Inflammatory macrophage treated with lipopolysaccharide for 4 hours (primary cell): ENCODE measurements at places on chromosomes 1 and 21.
A peak's percentile ranks its signal among the peaks of the same experiment; 100 is the strongest.

DNA sequence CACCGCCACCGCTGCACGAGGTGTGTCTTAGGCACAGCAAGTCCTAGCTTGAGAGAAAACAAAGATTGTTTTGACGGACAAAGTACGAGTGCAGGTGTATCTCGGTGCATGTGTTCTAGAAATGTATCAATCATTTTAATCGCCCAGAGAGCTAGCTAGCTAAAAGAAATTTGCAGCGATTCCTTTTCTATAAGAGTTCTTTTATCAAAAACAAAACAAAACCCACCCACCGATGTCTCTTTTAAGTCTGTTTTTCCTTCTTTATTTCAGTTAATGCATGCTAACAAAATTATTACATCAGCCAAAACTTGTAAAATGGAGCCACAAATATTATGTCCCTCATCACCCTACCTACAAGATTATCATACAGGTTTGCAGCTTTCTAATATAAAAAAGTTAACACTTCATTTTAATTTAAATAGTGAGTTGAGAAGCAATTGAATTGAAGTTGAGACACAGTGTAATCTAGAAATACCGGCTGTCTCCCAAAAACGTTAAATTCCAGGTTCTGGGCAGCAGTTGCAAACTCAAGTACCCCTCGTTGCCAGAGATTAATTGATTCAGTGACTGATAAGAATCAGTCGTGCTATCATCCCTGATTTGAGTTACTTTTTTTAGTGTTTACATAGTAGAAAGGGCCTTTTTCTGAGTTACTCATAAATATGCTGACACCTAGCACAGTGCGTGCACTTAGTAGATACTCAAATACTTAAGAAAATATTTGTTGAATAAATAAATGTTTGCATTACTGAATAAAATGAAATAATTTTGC is 1.5 kb upstream of the SYDE2 start:
- no peak for DNase-seq

DNA sequence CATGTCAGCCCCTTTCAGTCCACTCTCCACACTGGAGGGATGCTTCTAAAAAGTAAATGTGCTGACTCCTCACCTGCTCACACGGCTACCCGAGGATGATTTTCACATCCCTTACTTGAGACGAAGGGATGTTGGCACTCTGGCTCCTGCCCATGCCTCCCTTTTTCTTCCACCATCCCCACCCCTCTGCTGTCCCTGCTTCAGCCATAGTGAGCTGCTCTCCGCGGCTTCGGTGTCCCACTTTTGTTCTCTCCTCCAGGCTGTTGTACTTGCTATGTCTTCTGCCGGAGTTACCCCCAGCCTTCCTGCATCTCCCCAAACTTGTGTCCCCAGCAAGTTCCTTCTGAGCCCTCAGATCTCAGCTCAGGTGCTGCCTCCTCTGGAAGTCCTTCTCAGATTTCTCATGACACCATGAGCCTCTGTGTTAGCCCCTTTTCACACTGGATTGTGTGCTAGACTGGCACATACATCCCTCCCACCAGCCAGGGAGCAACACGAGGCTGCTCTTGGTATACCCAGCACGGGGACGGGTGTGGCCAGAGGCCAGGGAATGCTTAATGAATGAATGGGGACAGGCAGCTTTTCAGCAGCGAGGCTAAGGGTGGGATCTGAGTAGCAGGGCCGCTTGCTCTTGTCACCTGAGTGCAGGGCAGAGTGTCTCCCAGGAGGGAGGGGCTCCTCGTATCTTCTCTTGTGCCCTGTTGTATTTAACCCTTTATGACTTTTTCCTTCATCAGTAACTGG is 1.3 kb downstream of the ACOT11 start:
- no peak for DNase-seq

GRCh38 chr1:191993549-191993948 is 164.7 kb upstream of the RGS18 start:
- peak; percentile 15 for DNase-seq

- no peak for DNase-seq
These were observed 143.1 kb downstream of the PLPP3 start for GRCh38 chr1:56436296-56436695.

GRCh38 chr21:38712071-38712470 is 93.7 kb upstream of the ETS2 start:
- peak; percentile 37 for DNase-seq

- DNase-seq: no peak
These were observed 11.9 kb upstream of the CLDN8 start for GRCh38 chr21:30227633-30228404.

- no peak for DNase-seq
These were observed 329.1 kb downstream of the USP25 start for GRCh38 chr21:16058896-16059295.

- no peak for DNase-seq
These were observed 32.8 kb downstream of the DPT start for GRCh38 chr1:168696125-168696760.

- DNase-seq: no peak
These were observed 111.0 kb downstream of the POU2F1 start for GRCh38 chr1:167331650-167332049.

GRCh38 chr1:11067716-11068599 is 8.1 kb upstream of the SRM start:
- DNase-seq: no peak

DNA sequence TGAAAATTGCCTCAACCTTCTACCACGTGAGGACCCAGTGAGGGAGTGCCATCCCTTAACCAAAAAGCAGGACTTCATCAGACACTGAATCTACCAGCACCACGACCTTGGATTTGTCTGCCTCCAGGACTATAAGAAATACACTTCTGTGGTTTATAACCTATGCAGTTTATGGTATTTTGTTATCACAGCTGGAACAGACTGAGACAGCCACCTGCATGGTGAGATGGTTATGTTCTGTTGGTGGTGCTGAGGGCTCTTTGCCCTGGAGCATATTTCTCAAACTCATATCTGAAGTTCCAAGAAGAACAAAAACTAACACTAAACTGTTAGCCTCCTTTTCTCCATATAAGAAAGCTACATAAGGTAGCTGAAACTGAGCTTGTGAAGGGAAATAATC is 69.8 kb upstream of the RGS18 start:
- no peak for DNase-seq

- no peak for DNase-seq
These were observed 248.6 kb downstream of the TBX15 start for GRCh38 chr1:118739501-118739900.

DNA sequence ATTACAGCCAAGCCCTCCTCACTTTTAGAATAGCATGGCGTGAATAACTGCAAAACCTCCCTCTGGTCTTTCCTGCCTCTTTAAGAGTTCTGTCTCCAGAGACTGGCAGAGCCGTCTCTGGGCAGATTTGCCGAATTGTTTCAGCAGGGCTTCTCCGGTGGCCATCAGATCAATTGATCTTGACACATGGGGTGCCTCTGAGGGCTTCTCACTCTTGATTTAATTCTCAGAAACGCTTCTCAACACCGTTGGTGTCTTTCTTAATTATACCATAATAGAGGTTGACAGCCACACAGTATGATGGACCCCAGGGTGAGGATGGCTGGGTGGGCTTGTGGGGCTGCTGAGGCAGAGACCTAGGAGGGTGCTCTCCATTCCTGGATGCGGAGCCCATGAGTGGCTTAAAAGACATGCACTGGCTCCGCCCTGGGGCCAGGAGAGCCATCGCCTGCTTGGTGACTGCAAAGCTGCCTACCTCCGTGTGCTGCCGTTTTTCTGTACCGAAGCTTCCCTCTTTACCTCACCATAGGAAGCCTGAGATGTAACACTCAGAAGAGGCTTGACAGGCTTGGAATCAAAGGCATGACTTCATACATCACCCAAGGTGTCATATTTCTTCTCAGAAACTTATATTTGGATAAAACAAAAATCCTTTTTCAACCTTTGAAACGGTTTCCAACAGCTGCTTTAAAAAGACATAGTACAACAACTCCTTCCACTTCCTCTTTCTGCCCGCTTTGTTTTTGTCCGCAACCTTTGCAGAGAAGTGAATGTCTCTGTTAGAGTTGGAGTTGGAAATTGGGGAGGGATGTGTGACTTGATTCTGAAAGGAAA is 82.9 kb downstream of the GALNT2 start:
- peak; percentile 40 for DNase-seq

DNA sequence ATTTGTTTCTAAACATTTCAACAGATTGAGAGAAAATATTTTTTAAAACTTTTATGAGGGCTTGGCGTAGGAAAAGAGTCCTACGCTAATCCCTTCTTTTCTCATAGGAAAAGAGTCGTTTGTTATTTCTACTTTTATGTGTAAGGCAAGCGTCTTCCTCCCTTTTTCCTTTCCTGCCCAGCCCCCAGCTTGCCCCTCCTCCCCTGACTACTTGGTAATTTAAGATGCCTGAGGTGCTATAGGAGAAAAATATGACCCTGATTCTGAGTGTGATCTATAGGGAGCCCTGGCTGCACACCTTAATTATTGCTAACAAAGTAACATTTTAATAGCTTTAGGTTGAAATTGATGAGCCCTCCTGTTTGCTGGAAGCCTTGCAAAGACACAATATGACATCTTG is 373.6 kb downstream of the PBX1 start:
- no peak for DNase-seq

GRCh38 chr1:12341667-12342066 is 111.8 kb downstream of the VPS13D start:
- DNase-seq: no peak

DNA sequence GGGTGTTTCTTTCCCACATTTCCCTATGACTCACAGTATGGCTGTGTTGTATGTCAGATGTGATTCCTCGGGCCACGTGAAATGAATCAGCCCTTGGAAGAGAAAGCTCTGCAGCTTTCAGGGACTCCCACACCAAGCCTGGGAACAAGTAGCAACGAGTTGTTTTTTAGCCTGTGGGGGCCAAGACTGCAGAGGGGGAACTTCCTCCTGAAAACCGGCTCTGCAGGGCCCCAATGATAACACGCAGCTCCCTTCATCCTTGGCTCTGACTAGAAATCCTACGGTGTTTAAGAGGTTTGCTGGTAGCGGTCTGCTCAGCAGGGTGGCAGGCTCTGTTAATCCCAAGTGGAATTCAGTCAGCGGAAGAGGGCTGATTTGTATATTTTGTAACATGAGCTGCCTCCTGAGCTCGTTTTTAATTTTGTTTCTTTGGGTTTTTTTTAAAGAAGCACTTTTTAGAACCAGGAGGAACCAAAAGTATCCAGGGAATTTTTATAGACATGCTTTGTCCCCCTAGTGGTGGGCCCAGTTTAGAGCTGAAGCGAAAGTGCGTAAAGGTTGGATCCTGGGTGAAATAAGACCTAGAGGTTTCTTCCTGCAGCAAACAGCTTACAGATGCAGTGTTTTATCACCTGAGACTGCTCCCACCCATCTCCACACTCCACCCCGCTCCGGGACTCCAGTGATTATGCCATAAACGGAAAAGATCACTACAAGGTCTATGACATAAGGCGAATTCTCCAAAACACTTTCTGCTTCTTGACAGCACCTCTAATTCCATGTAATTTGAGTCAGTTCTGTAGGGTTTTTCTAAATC is 48.8 kb downstream of the LAMC2 start:
- peak; percentile 66 for DNase-seq

- DNase-seq: peak; percentile 62
These were observed 191.4 kb downstream of the PTGER3 start for GRCh38 chr1:70856201-70856600.

DNA sequence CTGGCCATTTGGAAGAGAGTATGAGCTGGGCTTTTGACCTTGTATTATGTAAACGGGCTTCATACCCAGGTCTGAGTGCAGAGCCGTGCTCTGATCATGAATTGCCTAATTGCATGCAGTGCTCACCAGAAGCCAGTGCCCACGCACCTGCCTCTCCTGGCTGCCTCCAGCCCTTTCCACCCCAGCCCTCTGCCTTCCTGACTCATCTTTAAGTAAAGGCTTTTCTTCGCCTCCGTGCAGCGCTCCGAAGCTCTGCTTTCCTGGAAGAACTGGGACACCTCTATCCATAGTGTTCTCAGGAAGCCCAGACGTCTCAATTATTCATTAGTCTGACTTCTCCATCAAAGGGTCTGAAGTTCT is 413.7 kb downstream of the PTPRU start:
- no peak for DNase-seq

- no peak for DNase-seq
These were observed 190.5 kb downstream of the PTPRC start for GRCh38 chr1:198829356-198829755.

DNA sequence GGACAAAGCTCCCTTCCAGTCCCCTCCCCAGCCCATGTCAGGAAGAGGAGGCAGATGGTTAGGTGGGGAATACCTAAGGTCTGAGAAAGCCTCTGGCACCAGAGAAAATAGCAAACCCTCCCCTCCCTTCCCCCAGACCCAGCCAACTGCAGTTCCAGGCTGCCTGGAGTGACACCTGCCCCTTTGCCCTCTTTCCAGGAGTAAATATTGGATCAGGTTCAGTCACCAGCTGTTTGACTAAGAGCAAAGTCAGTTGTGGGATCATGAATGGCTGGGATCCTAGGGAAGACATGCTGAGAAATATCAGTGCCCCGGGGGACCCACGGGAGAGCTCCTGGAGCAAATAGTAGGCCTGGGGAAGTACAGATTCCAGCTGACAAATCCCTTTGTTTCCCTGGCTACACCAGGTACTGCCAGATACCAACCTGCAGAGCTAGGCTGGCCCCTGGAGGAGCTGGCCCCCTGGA is 12.2 kb upstream of the CDK18 start:
- no peak for DNase-seq

DNA sequence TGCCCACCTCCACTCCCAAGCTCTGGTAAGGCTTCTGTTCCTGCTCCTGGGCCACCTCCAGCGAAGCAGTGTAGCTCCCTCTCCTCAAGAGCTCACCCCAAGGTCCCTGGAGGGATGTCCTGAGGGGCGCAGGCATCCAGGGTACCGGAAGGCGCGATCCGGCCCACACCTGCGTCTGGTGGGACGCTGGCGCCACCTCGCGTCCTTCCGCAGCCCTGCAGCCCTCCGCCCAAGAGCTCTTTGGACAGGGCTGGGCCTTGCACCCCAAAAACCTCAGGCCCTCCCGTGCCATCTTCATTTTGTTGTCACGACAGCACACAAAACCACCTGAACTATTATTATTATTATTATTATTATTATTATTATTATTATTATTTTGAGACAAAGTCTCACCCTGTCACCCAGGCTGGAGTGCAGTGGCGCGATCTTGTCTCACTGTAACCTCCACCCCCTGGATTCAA is 49.2 kb upstream of the PAX7 start:
- peak; percentile 7 for DNase-seq

- no peak for DNase-seq
These were observed 313.6 kb downstream of the HHIPL2 start for GRCh38 chr1:222234351-222234750.

DNA sequence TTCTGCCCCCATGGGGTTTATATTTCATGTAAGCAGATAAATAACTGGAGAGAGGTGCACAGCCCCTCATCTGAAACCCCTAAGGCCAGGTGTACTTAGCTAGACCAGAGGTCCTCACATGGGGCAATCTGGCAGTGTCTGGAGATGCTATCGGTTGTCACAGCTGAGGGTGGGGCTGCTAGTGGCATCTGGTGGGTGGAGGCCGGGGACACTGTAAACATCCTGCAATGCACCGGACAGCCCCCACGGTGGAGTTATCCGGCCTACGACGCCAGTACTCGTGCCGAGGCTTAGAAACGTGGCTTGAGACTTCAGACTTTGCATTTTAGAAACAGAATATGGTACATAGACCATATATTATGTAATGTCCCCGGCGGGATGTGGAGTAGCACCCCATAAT is 186.5 kb upstream of the VAMP3 start:
- DNase-seq: no peak

GRCh38 chr1:184388319-184388889 is 1.6 kb downstream of the C1orf21 start:
- DNase-seq: peak; percentile 80
